ENCODE measurements at places on chromosomes 2 and 18.

GRCh38 chr2:155633887-155634570 is 698.5 kb downstream of the NR4A2 start:
- peak; percentile 18 for DNase-seq

GRCh38 chr18:3391704-3392466 is 58.1 kb upstream of the TGIF1 start:
- no peak for DNase-seq

GRCh38 chr2:239148495-239149200 is 252.2 kb downstream of the HDAC4 start:
- DNase-seq = no peak

- DNase-seq = no peak
Measured at GRCh38 chr2:137521653-137522619, 442.3 kb upstream of the HNMT start.

DNA sequence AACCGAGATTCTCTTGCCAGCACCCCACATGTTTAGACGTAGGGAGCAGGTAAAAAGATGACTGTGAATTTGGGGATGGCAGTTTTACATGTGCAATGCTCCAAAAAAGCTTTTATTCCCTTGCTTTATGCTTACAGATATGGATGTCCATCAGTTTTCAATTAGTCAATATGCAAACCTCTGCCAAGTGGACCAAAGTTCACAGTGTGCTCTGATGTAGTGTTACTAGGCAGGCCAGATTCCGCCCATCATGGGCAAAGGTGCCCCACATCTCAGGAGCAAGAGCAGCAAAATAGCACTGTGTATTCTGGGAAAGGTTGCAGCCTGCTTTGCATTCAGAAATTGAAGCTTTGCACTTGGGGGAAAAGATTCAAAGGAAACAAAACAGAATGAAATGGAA is 329.7 kb upstream of the ZEB2 start:
- no peak for DNase-seq

DNA sequence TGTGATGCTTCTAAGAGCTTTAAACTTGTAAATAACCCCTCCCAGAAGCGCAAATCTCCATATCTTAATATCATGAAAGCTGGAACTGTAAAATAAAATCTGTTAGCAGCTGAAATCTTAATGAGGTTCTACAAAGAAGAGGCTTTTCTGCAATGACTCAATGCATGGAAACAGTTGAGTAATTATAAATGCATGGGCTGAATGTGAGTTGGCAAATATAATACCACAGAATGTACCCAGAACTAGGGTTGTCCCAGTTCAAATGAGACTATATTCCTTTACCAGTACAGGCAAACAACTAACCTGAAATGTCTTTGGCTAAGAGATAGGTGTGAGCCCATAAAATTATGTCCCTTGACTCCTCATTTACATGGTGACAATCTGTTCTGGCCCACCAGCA is 52.9 kb downstream of the SATB2 start:
- DNase-seq = no peak

DNA sequence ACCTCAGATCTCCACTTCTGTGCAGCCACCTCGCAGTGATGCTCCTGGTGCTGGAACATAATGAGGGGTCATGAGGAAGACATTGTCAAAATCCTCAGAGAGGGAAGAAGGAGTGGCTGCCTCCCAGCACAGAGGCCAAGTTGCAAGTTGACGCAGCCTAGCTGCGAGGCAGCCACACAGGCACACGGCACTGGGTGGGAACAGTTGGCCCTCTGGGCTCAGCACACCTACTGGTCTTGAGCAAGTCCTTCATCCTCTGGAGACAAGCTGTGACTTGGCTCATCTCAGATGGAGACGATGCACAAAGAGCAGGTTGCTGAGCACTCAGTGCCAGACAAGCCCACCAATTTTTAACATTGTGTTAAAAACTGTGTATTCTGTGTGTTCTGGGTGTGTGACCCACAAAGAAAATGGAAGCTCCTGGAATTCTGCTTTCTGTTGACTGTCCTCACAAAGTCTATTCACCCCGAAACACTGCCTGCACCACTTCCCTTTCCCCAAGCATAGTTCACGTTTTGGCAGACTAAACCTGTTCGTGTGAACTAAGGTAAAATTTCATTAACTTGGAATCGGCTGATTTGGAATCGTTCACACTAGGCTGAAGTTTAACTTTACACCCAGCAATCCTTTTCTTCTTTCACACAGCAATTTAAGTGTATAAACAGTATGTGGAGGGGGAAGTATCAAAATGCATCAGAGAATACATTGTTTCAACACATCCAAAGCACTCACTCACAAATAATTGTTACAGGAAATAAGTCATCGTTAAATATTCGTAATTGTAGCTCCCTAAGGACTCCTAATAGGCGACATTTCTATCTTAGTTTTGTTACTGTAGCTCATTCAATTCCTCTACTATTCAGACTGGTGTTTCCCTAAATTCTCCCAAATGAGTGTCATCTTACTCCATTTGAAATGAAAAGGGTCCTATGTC is 266.6 kb upstream of the ID2 start:
- no peak for DNase-seq

DNA sequence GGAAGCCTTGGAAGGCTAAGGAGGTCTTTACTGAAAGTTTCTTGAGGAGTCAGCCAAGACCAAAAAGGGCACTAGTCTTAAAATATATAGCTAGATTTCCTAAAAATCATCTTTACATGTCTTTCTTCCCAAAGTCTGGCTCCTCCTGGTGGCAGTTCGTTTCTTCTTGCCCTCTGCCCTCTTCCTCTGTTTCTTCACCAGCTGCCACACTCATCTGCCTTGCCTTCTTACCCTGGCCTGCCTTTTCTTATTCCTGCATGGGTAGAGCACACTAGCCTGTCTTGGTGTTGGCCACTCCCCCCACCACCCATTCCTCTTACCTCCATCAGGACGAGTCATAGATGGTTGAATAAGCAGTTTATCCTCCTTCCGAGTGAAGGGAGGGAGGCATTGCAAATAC is 129.8 kb downstream of the RAPGEF4 start:
- no peak for DNase-seq

- peak; percentile 45 for DNase-seq
Measured at GRCh38 chr2:15748736-15749323, 157.2 kb downstream of the DDX1 start.

DNA sequence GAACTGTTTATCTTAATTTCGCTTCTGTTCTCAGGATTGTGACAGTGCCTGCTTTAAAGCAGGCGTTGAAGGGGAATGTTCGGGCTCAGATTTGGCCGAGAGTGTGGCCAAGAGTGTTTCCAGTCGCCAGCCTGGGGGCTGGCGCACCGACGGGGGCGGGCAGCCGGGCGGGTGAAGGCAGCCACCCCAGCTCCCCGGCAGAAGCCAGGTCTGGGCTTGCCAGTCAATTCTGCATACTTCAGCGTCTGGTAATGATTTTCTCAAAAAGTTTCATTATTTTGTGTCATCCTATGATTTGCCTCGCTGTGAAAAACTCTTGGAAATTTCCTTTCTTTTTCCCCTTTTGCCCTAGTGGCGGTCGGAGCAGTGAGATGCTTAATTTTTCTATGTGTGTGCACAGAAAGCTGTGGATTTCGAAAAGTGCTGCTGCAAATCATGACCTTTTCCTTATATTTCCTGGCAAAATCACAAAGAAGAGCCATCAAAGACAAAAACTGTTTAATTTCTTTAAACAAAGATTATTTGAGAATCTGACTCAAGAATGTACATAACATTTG is 856 bp downstream of the FAM228A start:
- no peak for DNase-seq

GRCh38 chr18:79064228-79064627 is 5.0 kb upstream of the ATP9B start:
- DNase-seq = no peak

- DNase-seq = no peak
Measured at GRCh38 chr18:57780318-57780705, 22.8 kb downstream of the ATP8B1 start.

DNA sequence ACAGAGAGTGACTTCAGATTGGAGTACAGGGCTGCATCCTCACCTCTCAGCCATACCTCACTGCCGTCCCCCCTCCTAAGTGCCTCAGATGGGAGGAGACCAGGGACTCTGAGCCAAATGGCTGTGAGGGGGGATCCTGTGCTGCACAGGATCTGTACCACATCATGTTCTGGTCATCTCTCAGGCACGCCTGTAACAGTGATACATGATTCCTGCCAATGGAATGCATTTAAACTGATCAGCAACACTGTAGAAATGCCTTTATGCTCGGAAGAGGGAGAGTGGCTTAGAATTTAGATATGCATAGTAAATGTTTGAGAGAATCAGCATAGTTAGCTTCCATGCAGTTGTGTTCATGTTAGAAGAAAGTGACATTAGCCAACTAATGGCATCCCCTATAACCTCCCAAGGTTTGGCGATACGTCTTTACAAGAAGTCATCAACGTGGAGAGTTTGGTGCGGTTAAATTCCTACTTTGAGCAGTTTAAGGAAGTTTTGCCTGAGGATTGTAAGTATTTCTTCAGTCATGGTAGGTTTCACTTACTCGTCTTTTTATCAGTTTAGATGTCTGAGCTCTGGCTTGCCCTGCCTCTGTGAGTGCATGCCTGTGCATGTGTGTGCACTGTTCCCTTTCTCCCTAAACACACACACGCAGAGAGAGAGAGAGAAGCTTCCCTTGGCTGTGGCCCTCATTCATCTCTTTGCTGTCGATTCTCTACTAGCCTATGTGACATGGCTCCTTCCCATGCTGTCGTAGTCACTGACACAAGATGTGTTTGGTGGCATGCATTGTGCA is 40.0 kb downstream of the COA5 start:
- no peak for DNase-seq

DNA sequence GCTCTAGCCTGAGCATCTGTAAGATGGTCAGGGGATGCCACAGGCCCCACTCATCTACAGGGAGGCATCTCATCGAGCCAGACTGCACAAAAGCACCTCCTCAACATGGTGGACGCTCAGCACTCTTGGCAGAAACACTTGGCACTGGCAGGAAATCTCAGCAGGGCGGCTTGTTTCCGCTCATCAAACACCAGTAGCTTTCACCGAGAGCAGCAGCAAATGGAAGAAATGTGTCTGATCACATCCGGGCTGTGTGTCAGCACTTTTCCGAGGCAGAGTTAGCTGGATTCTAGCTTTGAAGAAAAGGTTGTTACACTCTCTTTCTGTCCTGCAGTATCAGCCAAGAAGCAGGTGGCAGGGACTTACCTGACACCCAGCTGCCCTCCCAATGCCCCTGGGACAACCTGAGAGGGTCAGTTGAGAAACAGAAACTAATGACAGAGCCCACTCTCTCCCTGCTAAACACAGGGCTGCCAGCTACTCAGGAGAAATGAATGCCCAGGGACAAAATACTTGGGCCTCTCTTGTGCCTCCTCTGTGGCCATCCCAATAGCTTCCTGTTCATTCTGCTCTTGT is 68.9 kb upstream of the FZD7 start:
- DNase-seq = peak; percentile 79

- DNase-seq = peak; percentile 59
Measured at GRCh38 chr2:230891064-230891463, 26.3 kb downstream of the ITM2C start.

DNA sequence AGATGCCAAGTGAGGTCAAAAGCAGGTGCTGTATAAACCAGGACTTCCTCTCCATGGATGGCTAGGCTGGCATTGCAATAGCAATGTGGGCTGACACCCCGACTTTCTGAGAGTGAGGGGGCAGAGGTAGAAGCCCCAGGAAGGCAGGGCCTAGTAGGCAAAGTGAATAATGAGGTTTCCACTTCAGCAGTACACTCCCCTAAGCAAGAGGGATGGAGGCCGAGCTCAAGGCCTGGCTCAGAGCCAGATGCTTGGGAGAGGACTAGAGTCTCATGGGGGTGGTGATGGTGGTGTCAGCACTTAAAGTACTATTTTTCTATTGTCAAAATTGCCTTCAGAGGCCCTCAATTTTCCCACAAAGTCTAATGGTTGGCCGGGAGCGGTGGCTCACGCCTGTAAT is 41.6 kb upstream of the HK2 start:
- DNase-seq = peak; percentile 12

DNA sequence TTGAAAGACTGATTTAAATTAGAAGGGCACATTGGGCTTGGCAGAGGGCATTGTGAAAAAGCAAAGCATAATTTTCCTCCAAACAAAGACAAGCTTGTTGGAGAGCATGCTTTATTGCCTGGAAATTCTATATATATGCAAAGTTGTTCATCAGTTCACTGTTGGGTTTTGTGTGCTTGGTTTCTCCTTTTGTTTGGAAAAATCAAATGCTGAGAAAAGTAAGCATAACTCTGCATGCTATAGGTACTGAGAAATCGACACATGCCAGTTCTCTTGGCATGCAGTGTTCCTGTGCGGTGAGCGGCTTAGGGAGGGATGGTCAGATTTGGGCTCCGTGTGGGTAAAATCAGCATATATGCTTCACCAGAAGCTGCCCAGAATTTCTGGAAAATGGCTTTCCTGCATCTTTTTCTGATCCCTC is 161.0 kb downstream of the RAPGEF4 start:
- DNase-seq = no peak

- DNase-seq = no peak
Measured at GRCh38 chr2:23669413-23670244, 257.3 kb downstream of the ATAD2B start.

GRCh38 chr2:24382363-24383073 is 22.2 kb upstream of the ITSN2 start:
- DNase-seq = peak; percentile 69

DNA sequence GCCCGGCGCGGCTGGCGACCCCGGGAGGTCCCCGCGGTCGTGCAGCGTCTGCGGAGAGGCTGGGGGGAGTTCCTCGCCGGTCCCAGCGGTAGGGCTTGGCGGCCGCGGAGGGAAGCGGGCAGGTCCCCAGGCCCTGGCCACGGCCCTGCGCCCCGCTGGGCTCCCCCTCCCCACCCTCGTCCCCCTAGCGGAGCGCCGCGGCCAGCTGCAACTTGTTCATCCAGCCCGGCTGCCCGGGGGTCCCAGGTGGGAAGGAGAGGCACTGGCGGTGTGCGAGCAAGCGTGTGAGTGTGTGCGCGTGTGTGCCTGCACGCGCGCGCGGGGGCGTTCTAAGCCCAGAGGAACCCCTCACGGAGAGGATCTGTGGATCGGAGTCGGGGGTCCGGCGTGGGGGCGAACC is 1.3 kb downstream of the PTPRM start:
- DNase-seq = no peak

DNA sequence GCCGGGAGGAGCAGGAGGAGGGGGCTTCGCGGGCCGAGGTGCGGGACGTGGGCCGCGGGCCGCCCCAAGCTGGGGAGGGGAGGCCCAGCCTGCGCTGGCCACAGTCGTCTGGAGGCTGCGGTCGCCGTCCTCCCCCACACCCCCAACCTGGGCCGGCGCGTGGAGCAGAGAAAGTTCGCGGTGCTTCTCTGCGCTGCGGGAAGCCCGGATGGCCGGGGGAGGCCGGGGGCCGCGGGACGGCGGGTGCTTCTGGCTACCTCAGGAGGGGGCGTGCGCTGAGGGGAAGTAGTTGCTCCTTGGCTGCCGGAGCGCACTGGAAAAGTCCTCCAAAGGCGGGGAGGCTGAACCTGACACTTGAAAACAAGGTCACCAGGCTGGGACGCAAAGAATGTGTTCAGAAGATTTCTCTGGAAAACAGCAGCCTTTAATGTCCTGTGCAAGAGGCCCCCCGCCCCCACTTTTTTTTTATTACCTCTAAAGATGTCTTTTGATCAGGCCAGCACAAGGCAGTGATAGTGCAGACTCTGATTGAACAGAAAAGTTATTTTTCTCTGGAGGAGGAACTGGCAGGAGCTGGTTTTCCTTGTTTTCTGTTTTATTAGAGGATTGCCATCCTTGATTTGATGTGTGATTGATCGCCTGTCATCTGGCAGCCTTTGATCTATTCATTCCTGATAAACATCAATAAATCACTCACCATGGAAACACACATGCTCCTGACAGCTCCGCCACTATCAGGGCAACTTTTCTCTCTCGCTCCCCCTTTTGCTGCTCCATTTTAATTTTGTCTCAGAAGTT is 1.6 kb downstream of the TSHZ1 start:
- peak; percentile 53 for DNase-seq

GRCh38 chr2:161988589-161988988 is 85.4 kb downstream of the DPP4 start:
- no peak for DNase-seq

Data from RPMI8226 (cell line).